ENCODE measurements at places on chromosomes 6 and 20. TPM values are rescaled to one million over a fixed set of nuclear protein-coding genes. Genes with fewer than 3 reads are reported as not detected.
A peak's percentile ranks its signal among the peaks of the same experiment; 100 is the strongest.

The HLA-DOB gene
- not detected for total RNA-seq

The HLA-DMA gene
- total RNA-seq: 1.8 TPM

DNA sequence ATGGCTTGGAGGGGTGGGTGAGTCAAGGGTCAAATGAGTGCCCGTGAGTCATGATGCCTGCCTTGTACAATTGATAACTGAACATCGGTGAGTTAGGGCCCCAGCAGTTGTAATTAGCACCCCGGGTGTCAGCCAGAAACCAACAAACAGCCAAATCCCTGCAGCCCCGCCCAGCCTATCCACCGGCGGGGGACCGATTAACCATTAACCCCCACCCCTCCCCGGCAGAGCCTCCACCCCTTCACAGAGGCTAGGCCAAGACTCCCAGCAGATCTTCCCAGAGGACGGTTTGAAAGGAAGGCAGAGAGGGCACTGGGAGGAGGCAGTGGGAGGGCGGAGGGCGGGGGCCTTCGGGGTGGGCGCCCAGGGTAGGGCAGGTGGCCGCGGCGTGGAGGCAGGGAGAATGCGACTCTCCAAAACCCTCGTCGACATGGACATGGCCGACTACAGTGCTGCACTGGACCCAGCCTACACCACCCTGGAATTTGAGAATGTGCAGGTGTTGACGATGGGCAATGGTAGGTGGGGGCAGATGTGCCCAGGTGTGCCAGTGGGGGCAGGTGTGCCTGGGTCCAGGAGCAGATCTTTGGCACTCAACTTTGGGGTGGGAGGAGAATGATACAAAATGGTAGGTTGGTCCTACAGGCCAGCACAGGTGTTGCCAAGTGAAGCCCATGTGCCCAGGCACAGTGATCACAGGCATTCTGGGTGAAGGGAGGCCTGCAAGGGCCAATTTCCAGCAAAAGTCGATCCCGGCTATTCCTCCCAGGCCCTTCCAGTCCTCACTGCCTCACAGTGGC, 45.7 kb downstream of the HNF4A start:
- no peaks in the 10 kb centered on the region for H3K36me3 ChIP-seq
- H3K27me3 ChIP-seq: no peaks in the 10 kb centered on the region
- no peak overlapping the region for H3K4me3 ChIP-seq
- no peak overlapping the region for H3K27ac ChIP-seq

DNA sequence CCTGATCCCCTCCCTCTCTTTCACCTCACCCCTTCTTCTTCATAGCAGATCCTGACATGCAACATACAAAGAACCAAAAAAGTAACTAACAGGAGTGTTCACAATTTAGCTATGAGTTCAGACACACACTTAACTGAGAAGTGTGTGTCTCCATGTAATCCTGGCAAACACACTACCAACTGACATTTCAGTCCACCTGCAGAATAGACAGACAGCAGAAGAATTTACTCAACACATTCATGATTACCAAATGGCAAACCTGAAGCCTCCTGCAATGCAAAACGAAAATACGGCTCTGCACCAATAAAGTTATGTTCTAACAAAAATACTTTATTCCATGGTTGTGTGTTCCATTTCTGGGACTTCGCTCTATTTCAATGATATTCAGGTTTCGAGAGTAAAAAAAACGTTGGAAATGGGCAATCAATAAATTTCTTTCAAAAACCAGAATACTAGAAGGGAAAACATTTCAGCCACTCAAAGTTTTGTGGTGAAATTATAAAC, 2.6 kb downstream of the BACH2 start:
- H3K4me1 ChIP-seq: peaks cover 15% of the 10 kb centered on the region
- H3K4me3 ChIP-seq: peak overlapping the region; percentile 87
- peaks cover 21% of the 10 kb centered on the region for H3K27me3 ChIP-seq

- no peak for DNase-seq
- peak overlapping the region; percentile 75 for H3K27ac ChIP-seq
- H3K27me3 ChIP-seq: no peaks in the 10 kb centered on the region
- peaks cover 70% of the 10 kb centered on the region for H3K4me1 ChIP-seq
- no peaks in the 10 kb centered on the region for H3K36me3 ChIP-seq
Observed at GRCh38 chr6:35181933-35182612, 31.7 kb upstream of the SCUBE3 start.

DNA sequence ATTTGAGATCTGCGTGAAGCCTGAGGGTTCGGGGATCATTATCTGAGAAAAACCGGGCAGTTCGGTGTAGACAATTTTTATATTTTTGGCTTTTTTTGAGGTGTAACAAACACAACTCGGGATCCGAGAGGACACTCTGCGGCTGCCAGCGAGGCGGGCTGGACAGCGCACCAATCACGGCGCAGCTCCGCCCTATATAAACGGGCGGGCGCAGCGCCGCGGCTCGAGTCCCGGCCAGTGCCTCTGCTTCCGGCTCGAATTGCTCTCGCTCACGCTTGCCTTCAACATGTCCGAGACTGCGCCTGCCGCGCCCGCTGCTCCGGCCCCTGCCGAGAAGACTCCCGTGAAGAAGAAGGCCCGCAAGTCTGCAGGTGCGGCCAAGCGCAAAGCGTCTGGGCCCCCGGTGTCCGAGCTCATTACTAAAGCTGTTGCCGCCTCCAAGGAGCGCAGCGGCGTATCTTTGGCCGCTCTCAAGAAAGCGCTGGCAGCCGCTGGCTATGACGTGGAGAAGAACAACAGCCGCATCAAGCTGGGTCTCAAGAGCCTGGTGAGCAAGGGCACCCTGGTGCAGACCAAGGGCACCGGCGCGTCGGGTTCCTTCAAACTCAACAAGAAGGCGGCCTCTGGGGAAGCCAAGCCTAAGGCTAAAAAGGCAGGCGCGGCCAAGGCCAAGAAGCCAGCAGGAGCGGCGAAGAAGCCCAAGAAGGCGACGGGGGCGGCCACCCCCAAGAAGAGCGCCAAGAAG, 69.0 kb downstream of the HFE start:
- H3K4me3 ChIP-seq: peak overlapping the region; percentile 81
- peak overlapping the region; percentile 89 for H3K27ac ChIP-seq
- peaks cover 3% of the 10 kb centered on the region for H3K4me1 ChIP-seq
- no peaks in the 10 kb centered on the region for H3K36me3 ChIP-seq

DNA sequence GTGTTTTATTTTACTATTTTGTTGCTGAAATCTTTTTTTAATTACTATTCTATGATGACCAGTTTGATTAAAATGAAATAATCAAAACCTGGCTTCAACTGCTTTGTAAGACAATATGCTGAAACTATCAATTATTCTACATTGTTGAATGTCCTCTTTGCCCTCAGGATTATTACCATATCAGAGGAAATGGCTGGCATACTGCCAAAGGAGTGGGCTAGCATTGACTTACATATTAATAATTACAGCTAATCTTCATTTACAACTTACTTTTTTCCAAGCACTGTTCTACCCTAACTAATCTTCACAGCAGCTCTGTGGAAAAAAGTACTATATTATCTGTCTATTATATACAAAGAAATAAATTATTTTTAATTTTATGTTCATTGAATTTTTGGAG, 560.5 kb downstream of the BCKDHB start:
- H3K36me3 ChIP-seq: no peaks in the 10 kb centered on the region
- no peak overlapping the region for H3K4me3 ChIP-seq
- no peak for DNase-seq
- H3K27me3 ChIP-seq: no peaks in the 10 kb centered on the region
- no peak overlapping the region for H3K27ac ChIP-seq

DNA sequence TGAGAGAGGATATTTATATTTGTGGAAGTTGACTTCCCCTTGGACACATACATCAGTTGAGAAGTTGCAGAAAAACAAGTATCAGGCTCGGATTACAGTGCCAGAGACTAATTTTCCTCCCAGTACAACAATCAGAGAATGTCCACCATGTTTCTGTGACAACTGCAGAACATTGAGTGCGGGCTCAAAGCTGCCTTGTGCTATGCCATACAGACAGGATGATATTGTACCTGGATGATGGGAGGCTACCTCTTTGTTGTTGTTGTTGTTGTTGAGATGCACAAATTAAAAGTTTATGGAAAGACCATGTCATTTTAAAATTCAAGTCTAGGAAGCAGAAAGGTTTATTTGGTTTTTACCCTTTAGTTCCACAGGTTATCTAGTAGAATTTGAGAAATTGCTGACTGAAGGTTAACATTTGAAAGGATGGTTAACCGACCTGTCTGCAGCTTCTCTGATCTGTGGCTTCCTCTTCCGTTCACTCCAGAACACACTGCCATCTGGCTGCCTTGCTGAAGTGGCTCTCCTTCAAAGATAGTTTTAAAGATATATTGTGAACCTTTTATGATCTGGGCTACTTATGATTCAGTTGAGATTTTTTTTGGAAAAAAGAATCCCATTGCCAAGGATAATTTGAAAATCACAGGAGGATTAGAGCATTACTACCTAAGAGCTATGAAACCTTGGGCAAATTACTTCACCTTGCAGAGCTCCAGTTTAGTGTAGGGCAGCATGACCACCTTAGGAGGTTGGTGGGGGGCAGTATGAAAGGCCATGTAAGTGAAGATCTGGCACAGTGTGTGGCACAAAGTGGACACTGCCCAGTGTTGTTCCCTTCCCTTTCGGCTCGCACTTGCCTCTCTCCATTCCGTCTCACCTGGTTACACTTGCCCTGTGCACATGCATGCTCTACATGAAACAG, 15.9 kb downstream of the TMEM200A start:
- no peaks in the 10 kb centered on the region for H3K4me1 ChIP-seq
- H3K27ac ChIP-seq: no peak overlapping the region
- H3K27me3 ChIP-seq: no peaks in the 10 kb centered on the region
- no peak overlapping the region for H3K4me3 ChIP-seq
